MG63 (cell line): ENCODE measurements at places on chromosomes 3 and 15. TPM values are rescaled to one million over a fixed set of nuclear protein-coding genes. Genes with fewer than 3 reads are reported as not detected.

GOLGA8T gene
- not detected in 2 replicates for total RNA-seq

MOBP gene
- total RNA-seq: not detected in 2 replicates

DHX30 gene
- 32.9 and 60.1 TPM in 2 replicates for total RNA-seq

EOGT gene
- total RNA-seq: 10.8 and 13.9 TPM in 2 replicates

GUCA1C gene
- not detected in 2 replicates for total RNA-seq

MESP2 gene
- 1.8 TPM in 1 of 2 replicates, not detected in the other for total RNA-seq

HESX1 gene
- not detected in 2 replicates for total RNA-seq

TMEM212 gene
- total RNA-seq: not detected in 2 replicates

OSBPL10 gene
- total RNA-seq: 2.5 and 3.7 TPM in 2 replicates

STAC gene
- total RNA-seq: 5.6 and 5.7 TPM in 2 replicates

FOXB1 gene
- not detected in 2 replicates for total RNA-seq

TLR9 gene
- not detected in 2 replicates for total RNA-seq

CNTN6 gene
- not detected in 2 replicates for total RNA-seq

HTR3C gene
- not detected in 2 replicates for total RNA-seq

SCN11A gene
- not detected in 2 replicates for total RNA-seq

GABRB3 gene
- 1.8 and 3.6 TPM in 2 replicates for total RNA-seq

GJD2 gene
- total RNA-seq: not detected in 2 replicates

P2RY1 gene
- not detected in 2 replicates for total RNA-seq

FANCD2OS gene
- not detected in 2 replicates for total RNA-seq

CNTN4 gene
- not detected in 2 replicates for total RNA-seq

SERPINI2 gene
- total RNA-seq: not detected in 2 replicates

COPS2 gene
- total RNA-seq: 184 and 401 TPM in 2 replicates

RPN1 gene
- total RNA-seq: 515 and 599 TPM in 2 replicates

CFAP100 gene
- total RNA-seq: not detected in 2 replicates

P2RY12 gene
- total RNA-seq: not detected in 2 replicates

NOX5 gene
- not detected in 2 replicates for total RNA-seq

LDHAL6B gene
- not detected in 2 replicates for total RNA-seq

SAMMSON gene
- not detected in 2 replicates for total RNA-seq

OCA2 gene
- not detected in 2 replicates for total RNA-seq

ATP8B4 gene
- not detected in 2 replicates for total RNA-seq

ACKR2 gene
- not detected in 2 replicates for total RNA-seq

OR5K2 gene
- not detected in 2 replicates for total RNA-seq

MSL2 gene
- 19.0 and 26.0 TPM in 2 replicates for total RNA-seq
